ENCODE measurements at places on chromosomes 13 and 19.

GRCh38 chr19:47790398-47790814, 11.9 kb downstream of the SELENOW start:
- peak; percentile 76 for DNase-seq

- no peak for DNase-seq
Observed at GRCh38 chr13:106835477-106835876, 267.5 kb upstream of the ARGLU1 start.

- no peak for DNase-seq
Observed at GRCh38 chr13:95713651-95714050, 36.7 kb downstream of the DNAJC3 start.

DNA sequence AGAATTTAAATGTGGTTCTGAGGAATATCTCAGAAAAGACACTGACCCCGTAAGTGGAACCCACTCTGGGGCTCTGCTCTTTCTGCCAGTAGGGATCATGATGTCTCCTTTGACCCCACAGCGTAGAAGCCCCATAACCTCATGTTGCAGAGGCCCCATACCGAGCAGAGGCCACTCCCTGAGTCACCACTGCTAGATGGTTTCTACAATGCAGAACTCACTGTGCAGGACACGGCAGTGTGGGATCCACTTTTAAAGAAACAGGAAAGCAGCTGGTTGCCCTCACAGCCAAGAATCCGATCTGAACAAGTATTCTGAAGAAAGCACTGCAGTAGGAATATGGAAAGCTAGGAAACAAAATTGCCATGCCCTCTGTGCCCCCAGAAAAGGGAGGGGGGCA, 4.2 kb downstream of the SLC7A1 start:
- no peak for DNase-seq

GRCh38 chr13:109254274-109254673, 532.1 kb downstream of the IRS2 start:
- DNase-seq: no peak

- peak; percentile 65 for DNase-seq
Observed at GRCh38 chr19:33580026-33580644, 41.6 kb upstream of the CHST8 start.

DNA sequence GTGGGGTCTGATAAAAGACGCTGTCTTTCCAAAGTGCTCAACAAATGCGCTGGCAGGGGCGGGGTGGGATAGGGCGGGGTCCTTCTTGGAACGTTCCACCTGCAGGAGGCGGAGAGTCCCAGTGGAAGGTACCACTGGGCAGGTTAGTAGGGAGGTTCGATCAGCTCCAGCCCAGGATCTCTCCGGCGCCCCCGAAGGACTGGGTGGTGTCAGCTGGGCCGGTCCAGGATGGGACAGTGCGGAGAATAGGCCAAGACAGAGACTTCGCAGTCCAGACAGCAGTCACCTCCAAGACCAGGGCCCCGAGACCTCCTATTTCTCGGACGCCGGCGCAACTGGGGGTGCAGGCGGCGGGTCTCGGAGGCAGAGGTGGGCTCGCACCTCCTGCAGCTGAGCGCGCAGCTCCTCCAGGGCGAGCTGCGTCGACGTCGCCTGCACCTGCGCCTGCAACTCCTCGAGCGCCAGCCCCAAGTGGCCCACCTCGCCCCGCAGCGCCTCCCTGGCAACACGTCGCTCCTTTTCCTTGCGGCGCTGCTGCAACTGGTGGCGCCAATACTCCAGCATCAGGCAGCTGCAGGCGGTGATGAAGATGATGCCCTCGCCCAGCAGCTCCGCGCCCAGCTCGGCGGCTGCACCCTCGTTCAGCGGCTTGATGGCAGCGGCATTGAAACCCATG, 21.6 kb downstream of the VASP start:
- peak; percentile 95 for DNase-seq

DNA sequence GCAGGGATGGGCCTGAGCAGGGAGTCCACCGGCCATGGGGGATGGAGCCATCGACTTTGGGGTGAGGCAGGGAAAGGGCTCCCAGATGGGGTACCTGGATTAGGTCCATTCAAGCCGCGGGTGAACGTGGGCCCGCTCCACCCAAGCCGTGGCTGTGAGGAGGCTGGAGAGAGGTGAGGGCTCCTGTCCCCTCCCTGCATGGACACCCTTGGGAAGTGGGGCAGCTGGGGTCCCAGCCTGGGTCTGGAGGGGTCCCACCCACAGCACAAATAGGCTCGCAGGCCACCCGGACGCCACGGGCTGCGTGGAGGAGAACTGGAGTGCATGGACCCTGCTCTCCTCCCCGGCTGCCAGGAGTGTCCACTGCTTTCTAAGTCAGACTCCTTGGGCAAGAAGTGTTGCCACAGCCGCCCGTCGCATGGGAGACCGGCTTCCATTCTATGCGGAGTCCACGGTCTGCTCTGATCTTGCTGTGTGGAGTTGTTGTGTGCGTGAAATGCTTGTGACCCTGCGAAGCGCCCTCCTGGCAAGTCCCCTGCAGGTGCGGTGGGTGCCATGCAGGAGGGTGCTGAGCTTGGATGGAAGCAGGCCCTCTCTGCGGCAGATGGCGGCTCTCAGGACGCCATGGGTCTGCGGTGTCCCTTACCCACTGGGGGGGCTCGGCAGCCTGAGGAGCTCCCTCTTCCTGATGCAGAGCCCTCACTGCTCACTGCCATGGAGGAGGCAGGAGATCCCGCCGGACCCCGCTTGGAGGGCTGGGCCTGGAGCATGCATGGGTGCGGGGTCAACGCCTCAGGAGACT, 2.0 kb downstream of the DAZAP1 start:
- no peak for DNase-seq

GRCh38 chr19:5048727-5049553, 80.0 kb downstream of the KDM4B start:
- DNase-seq: no peak

DNA sequence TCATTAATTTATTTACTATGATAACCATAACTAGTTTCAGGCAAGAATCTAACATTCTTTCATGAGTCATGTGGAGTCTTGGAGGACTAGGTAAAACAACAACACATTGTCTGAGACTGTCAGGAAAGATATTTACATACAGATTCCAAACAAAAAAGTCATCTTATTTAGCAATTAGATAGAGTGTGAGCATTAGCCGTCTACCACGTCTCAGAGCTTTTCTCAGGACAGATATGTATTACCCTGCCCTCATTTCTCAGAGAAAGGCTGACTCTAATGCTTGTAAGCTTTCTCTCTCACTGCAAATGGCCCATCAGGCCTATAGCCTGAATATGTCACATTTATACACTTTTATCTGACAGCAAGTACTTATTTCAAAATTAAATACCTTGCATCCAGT, 312.1 kb upstream of the PCDH20 start:
- no peak for DNase-seq
